Stimulated activated CD4-positive, alpha-beta T cell treated with anti-CD3 and anti-CD28 coated beads, TNF-alpha, amount 100 ng/mL, for 1 hour (primary cell): ENCODE measurements at places on chromosomes 2 and 18.

DNA sequence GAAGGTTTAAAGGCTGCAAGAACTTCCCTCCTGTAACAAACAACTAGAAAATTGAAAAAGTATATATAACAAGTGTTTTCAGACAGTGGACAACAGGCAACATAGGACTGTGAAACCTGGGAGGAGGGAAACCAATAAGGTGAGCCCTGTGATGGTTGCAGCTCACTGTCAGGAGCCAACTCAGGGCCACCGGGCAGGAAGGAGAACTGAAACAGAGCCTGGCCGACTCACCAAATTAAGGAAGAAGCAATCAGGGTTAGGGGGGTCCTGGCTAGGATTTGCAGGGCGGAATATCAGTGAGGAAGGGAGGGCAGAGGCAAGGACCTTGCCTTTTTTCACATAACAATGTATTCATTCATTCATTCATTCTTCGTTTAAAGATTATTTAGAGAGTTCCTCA is 21.8 kb upstream of the CNRIP1 start:
- no peak for DNase-seq

DNA sequence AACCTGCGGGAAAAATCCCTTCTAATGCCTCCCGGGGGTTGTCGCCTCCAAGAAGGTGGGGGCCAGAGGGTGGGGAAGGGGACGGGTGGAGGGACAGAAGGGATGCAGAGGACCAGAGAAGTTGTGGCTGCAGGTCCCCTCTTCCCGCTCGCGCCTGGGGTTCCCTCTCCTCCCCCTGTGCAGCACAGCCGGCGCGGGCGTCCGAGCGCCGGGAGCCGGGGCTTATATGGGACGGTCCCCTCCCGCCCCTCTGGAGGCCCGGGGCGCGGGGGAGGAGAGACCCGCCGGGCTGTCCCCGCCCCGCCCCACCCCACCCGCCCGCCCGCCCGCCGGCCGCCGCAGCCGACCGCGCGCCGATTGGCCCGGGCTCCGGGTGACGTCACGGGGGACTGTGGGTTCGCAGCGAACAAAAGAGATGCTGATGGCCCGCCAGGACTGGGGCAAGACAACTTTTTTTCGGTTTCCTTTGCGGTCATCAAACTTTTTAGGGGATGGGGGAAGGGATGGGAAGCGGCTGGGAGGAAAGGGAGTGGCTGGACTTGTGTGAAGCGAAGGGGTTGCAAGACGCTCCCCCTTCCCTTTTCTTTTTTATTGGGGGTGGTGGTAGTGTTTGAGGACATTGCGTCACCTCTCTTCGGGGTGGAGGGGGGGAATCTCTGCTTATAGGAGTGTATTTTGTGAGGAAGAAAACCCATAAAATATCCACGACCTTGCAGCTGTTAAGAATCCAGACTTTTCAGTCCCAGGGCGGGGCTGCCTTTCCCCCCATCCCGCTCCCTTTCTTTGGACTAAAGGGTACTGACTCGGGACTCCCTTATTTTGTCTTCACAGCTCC is at the start of gene FN1:
FN1 (minus strand) TSS at position 199 of the 835 bp plus-strand sequence. CDS start 266 bp downstream, outside the sequence.
- no peak for DNase-seq

GRCh38 chr2:121532894-121533293 is 2.2 kb downstream of the RNU4ATAC start:
- no peak for DNase-seq

GRCh38 chr2:85831735-85832134 is 57.1 kb downstream of the ST3GAL5 start:
- DNase-seq = no peak

DNA sequence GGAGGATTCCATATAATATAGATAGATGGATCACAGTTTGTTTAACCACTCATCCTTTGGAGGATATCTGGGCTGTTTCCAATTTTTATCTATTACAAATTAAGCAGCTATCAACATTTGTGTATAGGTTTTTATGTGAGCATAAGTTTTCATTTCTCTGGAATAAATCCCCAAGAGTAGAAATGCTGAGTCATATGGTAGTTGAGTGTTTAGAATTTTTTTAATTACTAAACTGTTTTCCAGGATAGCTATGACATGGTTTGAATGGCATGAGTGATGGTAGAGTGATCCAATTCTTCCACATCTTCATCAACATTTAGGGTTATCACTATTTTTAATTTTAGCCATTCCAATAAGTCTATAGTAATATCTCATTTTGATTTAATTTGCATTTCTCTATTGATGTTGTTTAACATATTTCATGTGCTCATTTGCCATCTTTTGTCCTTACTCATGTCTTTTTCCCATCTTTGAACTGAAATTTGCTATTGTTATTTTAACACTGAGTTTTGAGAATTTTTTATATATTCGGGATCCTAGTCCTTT is 31.4 kb downstream of the ABCB11 start:
- DNase-seq = no peak

GRCh38 chr2:235744161-235744560 is 250.3 kb downstream of the AGAP1 start:
- no peak for DNase-seq

DNA sequence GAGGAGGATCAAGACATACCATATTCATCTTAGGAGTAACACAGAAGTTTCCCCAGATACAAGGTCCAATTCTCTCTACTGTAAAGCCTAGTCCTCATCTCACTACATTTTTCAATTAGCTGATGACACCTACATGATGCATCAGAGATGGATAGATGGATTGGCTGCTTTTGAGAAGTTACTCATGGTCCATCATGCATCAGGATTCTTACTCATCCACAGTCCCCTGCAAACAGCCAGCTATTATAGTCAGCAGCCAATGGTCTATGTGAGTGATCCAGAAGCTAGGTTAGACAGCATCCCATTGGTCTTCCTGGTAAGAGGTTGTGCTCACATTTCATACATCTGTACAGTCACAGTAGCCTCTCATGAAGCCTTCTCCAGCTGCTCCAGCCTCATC is 154.5 kb upstream of the NRP2 start:
- DNase-seq = no peak

DNA sequence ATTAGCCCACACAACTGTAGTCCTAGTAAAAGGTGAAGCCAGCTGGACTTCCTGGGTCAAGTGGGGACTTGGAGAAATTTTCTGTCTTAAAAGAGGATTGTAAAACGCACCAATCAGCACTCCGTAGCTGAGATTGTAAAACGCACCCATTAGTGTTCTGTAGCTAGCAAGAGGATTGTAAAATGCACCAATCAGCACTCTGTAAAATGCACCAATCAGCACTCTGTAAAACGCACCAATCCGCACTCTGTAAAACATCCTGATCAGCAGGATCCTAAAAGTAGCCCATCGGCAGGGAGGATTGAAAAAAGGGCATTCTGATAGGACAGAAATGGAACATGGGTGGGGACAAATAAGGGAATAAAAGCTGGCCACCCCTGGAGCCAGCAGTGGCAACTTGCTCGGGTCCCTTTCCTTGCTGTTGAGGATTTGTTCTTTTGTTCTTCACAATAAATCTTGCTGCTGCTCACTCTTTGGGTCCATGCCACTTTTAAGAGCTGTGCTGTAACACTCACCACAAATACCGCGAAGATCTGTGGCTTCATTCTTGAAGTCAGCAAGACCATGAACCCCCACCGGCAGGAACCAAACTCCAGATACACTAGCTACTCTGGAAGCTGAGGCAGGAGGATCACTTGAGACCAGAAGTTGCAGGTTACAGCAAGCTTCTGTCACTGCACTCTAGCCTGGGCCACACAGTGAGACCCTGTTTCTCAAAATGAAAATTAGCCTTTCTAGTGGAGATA is 102.6 kb downstream of the HS6ST1 start:
- no peak for DNase-seq

GRCh38 chr2:216159646-216160045 is 50.5 kb downstream of the XRCC5 start:
- no peak for DNase-seq

GRCh38 chr2:142682528-142682927 is 194.9 kb upstream of the KYNU start:
- DNase-seq = no peak

DNA sequence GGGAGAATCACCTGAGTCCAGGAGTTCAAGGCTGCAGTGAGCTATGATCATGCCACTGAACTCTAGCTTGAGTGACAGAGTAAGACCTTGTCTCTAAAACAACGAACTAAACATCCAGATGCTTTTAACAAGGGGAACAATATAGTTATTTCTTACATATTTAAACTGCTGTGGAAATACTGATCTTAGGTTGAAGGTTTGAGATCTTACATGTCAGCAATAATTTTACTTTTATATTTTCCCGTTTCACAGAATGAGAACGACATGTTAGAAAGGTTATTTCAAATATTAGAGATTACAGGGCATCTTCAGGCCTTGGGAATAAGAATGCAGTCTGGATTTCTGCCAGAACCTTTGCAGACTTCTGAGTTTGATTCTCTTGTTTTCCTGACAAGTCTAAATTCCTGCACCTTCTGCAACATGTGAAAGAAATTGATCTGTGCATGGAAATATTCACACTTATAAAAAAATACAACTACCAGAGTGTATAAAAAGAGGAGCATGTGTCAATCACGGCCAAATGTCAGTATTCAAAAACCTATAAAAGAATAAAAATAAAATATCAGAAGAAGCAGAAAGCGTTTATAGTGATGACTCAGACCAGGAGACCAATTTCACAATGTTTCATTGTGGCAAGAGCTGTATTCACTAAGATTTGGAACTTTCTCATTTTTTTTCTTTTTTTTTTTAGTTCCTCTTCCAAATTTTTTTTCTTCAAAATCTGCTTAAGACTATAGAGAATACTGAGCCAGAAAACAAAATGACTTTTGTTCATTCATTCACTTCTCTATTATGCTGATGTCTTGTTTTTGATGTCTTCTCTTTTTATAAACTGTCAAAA is 29.6 kb downstream of the COLEC12 start:
- no peak for DNase-seq

- no peak for DNase-seq
These were observed 15.5 kb upstream of the SIX2 start for GRCh38 chr2:45024600-45025291.

DNA sequence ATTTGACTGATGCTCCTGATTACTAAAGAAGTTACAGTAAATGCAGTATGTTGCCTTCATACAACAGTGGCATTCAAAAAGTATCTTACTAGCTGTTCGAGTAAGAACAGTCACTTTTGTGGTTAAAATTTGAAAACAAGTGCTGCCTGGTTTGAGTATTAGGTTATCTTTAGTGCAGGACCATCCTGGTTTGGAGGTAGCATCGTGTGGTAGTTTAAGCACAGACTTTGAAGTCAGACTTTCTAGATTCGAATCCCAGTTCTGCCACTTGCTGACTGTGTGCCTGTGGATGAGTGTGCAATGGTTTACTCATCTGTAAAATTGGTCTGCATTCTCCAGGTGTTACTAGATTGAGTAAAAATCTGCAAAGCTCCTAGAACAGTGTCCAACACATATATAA is 96.8 kb downstream of the SGPP2 start:
- DNase-seq = no peak

GRCh38 chr2:49812730-49813129 is 658.4 kb upstream of the FSHR start:
- DNase-seq = no peak

DNA sequence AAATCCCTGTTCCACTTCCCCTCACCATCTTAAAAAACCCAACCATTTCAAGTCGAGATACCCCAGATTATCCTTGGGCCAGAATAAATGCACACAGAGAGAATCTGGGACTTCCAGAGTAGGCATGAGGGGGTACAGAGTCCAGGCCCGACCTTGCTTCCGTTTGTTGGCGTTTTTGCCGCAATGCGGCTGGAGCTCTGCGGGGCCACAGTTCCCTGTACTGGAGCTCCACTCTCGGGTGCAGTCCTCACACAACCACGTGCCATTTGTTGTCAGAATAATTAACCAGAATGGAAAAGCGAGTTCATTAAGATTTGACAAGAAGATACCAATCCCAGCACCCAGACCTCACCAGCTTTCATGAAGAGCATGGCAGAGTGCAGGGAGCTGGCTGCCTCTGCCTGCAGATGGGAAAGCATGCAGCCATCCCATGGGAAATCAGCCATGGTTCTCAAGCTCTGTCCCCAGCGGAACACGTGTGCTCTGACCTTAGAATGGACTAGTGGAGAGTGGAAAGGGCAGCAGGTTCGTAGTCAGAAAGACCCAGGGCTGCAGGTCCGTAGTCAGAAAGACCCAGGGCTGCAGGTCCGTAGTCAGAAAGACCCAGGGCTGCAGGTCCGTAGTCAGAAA is 472.8 kb downstream of the EIPR1 start:
- DNase-seq = no peak

DNA sequence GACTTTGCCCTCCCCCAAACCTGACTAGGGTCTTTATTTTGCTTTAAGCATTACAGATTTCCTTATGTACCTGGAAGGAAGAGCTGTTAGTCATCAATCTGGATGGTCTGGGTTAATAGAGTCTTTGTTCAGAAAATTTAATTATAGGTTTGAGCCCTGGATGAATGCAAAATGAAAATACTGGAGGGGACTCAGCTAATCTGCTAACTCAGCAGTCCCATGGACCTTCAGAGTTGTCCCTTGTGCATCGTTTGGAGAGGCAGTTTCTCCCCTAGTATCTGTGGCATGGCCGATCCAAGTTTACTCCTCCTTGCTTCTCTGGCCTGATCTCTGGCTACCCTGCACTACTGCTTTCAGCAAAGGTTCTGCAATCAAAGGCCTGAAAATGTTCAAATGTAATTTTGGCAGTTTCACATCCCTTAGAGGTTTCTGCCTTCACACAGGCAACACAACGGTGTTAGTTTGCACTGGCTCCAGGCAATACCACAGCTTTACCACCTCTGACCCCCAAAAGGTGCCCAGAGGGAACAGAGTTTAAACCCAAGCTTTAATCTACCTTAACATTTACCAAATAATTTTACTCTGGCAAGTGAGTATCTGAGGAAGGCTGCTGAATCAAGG is 134.3 kb downstream of the THADA start:
- no peak for DNase-seq

DNA sequence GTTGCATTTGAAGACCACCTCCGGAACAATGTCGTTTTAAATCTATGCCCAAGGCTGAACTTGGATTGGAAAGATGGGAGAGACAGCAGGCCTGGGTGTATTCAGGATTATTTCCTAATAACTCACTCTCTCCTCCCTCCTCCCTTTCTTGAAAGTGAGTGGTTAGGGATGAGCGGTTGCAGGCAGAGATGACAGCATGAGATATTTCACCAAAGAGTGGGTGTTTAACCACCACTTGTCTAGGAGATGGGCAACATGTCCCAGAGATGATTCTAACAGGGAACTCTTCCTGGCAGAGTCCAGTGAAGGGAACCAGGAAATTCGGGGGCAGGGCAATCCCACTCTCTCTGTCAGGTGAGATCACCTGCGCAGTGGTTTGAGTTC is 123.2 kb downstream of the KCTD1 start:
- no peak for DNase-seq

GRCh38 chr2:146994246-146994645 is 850.6 kb upstream of the ACVR2A start:
- DNase-seq = no peak

DNA sequence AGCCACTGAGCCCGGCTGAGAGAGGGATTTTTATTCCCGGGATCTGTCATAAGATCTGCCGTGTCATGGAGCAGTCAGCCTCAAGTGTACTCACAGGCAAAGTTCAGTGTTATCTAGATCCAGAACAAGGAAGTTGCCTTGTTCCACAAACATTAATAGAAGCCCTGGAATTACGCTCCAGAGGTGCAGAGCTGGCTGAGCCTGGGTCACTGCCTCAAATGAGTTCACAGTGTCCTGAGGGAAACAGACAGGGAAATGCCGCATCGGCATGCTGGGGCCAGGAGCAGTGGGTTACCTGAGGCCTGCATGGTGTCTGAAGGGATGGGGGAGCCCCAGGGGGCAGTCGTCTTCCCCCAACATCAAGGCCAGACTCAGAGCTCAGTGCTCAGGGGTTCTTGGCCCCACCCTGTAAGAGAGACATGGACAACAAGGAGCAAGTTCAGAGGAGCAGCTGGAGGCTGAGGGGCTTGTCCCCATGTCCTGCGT is 42.7 kb upstream of the ODC1 start:
- no peak for DNase-seq
